ENCODE measurements at places on chromosomes 5 and 9.

- DNase-seq: no peak
Measured at GRCh38 chr5:130868186-130868840, 296.7 kb downstream of the HINT1 start.

GRCh38 chr5:104815212-104815611 is 1252.6 kb upstream of the NUDT12 start:
- no peak for DNase-seq

GRCh38 chr9:130912932-130913598 is 16.5 kb upstream of the QRFP start:
- no peak for DNase-seq

GRCh38 chr9:95666096-95666784 is 149.5 kb upstream of the PTCH1 start:
- no peak for DNase-seq

GRCh38 chr9:131824953-131825495 is 85.1 kb upstream of the RAPGEF1 start:
- no peak for DNase-seq

GRCh38 chr5:79932510-79933504 is 58.3 kb downstream of the MTX3 start:
- DNase-seq: no peak

- DNase-seq: no peak
Measured at GRCh38 chr9:128627906-128628305, 28.7 kb downstream of the DYNC2I2 start.

GRCh38 chr5:36778336-36778735 is 98.2 kb upstream of the NIPBL start:
- DNase-seq: no peak

- DNase-seq: no peak
Measured at GRCh38 chr5:150313501-150313900, 10.8 kb upstream of the ARSI start.

DNA sequence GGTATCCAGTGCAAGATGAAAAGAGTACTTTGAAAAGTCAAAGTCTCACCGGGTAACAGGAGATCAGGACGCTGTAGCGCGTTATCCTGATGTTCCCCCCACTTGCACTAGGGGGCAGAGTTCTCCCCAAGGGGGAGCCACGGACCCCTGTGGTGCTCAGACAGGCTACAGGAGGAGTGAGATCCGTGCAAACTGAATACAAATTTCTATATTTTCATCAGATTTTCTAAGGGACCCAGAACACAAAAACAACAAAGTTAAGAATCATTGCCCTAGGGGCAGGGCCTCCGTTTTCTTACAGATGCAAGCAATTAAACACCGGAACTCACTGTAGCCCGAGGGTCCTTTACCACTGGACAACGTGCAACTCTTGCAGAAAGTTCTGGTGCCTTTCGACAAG is 2.0 kb downstream of the MYO10 start:
- DNase-seq: no peak

DNA sequence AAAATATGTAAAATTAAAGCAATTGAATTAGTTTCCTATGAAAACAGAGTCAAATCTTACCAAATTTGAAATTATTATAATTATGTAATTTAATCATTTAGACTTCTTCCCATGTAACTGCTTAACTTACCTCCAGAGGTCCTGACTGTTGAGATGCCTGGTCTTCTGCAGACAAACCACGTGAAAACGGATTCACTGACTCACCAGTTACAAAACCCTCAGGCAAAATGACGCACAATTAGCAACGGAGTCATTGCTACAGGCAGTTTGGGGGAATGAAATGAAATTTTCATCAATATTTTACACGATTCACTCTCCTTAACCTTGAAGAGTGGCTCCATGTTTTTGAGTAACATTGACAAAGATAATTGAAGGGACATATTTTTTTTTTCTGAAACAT is 460.8 kb downstream of the MTRR start:
- no peak for DNase-seq

GRCh38 chr9:124960409-124960752 is 19.5 kb upstream of the GOLGA1 start:
- no peak for DNase-seq

DNA sequence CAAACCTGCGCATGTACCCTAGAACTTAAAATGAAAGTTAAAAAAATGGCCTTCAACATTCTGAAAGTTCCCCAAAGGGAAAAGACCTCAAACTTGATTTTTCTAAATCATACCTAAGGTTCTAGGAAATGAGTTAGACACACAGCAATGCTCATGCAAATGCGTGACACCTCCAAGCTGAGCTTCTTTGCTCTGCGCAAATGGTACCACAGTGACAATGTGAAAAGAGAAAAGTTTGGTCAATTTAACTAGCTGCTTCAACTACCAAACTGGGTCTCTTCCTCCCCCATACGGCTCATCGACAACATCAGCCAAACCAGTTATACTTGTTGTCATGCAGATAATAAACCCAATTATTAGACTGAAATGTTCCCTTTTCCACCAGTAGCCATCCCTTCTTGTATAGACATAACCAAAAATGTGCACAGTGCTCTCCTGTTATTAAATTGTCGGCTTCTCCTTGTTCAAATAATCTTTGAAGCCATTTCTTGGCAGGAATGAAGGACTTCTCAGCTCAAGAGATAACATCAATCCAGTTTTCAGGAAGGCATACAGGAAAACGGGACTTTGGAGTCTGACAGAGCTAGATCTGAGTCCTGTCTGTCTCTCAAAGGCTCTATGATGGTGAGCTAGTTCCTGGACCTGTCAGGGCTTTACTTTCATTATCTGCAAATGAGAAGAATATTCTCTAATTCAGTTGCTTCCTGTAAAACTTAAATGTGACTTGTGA is 185.6 kb upstream of the NR3C1 start:
- DNase-seq: no peak

DNA sequence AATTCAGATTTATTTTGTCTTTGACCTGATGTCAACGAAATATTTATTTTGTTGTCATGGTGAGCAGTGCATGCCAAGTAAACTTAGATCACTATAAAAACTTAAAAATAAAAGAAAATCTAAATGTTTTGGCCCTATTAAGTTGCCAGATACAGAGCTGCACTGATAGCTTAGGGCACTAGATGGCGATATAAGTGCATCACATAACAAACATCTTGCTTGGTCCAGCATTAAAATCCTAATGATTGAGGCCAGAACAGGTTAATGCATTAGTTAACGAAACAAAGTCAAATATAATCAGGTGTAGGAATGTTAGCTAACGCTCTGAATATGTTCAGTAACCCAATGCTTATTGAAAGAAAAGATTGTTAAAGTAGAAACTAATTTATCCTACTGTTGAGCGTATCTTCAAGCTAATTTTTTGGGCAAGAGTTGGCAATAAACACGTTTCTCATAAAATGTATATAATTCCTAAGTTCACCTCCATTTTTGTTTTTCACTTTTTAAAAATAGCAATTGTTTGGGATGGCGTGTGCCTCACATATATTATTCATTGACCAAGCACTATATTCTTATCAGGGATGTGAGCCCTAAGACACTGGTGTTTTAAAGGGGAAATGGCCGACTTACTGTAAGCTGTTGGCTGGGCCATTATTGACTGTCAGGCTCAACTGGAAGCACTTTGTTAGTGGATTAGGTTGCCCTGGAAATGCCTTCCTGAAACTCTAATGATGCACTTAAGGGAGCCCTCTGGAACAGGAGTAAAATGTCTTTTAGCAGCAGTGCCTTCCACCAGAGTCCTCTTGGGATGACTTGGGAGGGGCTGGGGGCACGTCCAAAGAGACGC is 33.3 kb downstream of the KCTD16 start:
- peak; percentile 41 for DNase-seq
